Motor neuron (in vitro differentiated cells): ENCODE measurements at places on chromosomes 12 and 14. TPM values are rescaled to one million over a fixed set of nuclear protein-coding genes. Genes with fewer than 3 reads are reported as not detected.

RPGRIP1 gene
- total RNA-seq: 0.23 and 0.54 TPM in 2 replicates

TOMM20L gene
- not detected in 2 replicates for total RNA-seq

TEX22 gene
- total RNA-seq: 0.54 and 1.0 TPM in 2 replicates

KRT79 gene
- total RNA-seq: not detected in 2 replicates

SLC5A8 gene
- total RNA-seq: 0.04 and 0.05 TPM in 2 replicates

ADAM20 gene
- 1.4 and 5.6 TPM in 2 replicates for total RNA-seq

DNA sequence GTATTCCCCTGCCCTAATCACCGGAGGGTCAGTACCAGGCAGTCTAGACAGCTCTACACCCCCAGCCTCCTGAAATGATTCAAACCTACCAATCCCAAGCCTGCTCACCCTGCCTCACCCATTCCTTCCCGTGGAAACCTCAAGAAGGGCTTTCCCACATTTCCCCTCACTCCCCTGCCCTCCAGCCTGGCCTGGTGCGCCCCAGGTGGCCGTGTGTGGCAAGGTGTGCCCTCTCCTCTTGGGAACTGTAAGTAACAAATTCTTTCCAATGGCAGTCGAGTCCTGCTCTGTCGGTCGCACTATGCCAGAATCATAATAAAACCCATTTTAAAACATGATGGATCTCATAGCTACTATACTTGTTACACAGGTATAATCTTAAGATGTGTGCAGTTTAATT lies 13.9 kb upstream of the DEGS2 start:
- no peak for ATAC-seq

DNA sequence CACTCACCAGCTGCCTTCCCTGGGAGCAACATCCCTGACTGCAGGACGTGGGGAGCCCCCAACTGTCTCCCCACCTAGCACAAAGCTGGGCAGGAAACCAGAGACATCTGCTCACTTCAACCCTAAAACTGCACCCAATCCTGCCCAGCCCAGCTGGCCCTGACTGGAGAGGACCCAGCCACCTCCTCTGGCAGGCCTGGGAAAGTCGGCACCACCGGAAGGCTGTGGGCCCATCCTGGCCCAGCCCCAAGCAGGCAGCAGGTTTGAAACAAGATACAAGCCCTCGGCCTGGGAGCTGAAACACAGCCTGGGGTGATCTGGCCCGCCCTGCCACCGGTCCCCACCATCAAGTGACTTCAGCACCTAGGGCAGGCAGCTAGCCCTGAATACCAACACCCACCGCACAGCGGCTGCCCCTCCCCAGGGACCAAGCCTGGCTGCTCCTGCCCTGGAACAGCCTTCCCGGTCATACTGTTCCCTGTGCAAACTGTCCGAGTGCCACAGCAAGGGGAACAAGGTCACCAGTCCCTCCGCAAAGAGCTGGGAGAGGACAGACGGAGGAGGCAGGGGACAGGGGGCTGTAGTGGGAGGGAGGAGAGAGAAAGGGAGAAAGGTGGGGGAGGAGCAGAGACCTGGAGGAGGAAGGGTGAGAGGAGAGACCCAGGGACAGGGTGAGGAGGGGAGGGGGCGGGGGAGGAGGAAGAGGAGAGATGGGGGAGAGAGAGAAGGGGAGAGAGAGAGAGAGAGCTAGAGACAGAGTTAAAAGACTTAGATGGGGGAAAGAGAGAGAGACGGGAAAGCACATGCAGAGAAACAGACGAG lies 115.7 kb downstream of the RFLNA start:
- peak; percentile 49 for ATAC-seq

DNA sequence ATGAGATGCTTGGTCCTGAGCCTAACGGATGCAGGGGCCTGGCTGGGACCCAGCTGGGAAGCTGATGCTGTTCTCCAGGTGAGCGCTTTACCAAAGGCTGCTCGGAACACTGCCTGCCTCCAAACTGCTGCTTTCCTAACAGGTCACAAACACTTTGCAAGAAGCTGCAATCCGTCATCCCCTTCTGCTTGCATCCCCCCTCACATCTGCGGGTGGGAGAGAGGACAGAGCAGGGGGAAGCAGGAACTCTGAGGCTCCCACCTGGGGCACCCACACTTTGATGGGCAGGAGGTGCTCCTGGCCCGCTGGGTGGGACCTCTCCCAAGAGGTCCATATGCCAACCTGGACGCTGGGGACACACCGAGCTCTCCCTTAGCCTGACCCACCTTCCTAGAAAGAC lies 24.9 kb upstream of the PPP2R5C start:
- ATAC-seq: no peak

DNA sequence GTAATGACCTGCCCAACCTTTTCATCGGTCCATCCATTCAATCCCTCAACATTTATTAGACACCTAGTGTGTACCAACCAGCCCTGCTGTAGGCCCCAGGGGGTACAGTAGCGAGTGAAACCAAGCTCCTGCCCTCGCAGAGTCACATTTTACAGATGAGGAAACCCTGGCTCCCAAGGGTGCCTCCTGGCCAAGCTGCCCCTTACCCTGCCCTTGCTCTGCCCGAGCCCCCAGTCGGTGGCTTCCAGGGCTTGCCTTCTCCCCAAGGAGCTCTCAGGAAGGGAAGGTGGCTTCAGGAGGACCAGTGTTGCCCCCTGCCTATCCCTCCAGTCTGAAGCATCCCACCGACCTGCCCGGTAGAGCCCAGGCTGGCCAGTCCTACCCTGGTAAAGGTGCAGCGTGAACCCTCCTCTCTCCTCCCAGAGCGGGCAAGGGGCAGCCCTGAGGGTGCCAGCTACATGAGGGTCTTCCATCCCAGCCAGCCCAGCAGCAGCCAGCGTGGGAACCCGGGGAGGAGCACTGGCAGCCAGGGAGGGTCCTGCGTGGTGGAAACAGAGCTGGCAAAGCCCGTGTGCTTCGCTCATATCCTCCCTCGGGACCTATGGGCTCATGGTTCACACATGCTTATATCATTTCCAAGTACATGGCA lies 670 bp upstream of the BEGAIN start:
- no peak for ATAC-seq

- ATAC-seq: no peak
Measured at GRCh38 chr14:23041729-23042128, 283 bp upstream of the PSMB11 start.

- peak; percentile 92 for ATAC-seq
Measured at GRCh38 chr12:124557518-124558223, 9.7 kb downstream of the NCOR2 start.

- ATAC-seq: no peak
Measured at GRCh38 chr12:92648242-92649031, 54.4 kb upstream of the PLEKHG7 start.

DNA sequence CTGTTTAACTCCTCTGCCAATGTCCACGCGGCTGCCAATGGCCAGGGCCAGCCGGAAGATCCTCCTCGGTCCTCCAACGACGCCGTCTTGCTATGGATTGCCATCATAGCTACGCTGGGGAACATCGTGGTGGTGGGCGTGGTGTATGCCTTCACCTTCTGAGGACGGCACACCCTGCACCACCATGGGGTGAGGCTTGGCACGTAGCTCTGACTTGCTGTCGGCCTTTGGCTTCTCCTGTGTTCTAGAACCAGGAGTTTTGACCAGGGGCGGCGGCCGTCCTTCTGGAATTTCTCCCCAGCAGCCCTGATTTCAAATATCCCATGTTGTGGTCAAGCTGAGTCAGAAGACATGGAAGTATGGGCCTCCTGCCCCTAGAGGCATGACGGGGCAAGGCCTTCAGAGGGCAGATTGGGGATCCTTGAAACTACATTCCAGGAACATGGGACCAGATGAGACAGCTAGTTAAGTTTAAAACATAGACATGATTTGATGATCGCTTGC lies 47.5 kb downstream of the C14orf132 start:
- no peak for ATAC-seq

DNA sequence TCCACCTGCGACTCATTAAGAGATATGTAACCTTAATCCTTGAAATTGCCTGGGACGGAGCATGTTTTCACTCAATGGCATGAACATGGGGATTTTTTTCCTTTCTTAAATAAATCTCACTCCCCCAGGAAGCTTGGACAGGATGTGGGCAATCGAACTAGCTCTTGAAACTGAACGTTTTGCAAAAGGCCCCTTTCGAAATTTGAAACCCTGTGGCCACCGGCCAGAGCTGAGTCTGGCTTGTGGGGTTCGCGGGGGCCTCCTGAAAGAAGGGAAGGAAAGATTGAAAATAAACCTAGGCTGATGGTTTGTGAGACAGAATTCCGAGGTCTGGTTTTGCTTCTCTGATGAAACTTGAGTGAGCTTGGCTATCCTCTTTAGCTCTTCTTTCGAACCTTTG lies 101.4 kb upstream of the RTL1 start:
- ATAC-seq: no peak
